Spleen (tissue), 13 donors: ENCODE measurements at places on chromosomes 16 and 17. TPM values are rescaled to one million over a fixed set of nuclear protein-coding genes. Genes with fewer than 3 reads are reported as not detected.

FOXL1 gene
- total RNA-seq, result not detected

TPSG1 gene
- 0.46 TPM for total RNA-seq

ZSCAN10 gene
- total RNA-seq, result not detected

KLHL10 gene
- not detected for total RNA-seq

NAGLU gene
- total RNA-seq, result 61.0 TPM

KRT13 gene
- total RNA-seq, result not detected

CHP2 gene
- total RNA-seq, result not detected

TBX21 gene
- total RNA-seq, result 12.2 TPM

- no peaks in the 10 kb centered on the region for H3K36me3 ChIP-seq
- no peak for DNase-seq
- H3K4me1 ChIP-seq, result peaks cover 7% of the 10 kb centered on the region
These were observed 288.6 kb upstream of the CCL2 start for GRCh38 chr17:33966410-33967059.

GRCh38 chr17:79777120-79777893, 641 bp upstream of the CBX2 start:
- peak overlapping the region; percentile 54 for H3K4me3 ChIP-seq
- peaks cover 90% of the 10 kb centered on the region for H3K27me3 ChIP-seq
- DNase-seq, result peak; percentile 88

- peak; percentile 57 for DNase-seq
- H3K27me3 ChIP-seq, result no peaks in the 10 kb centered on the region
- H3K4me3 ChIP-seq, result no peak overlapping the region
- H3K27ac ChIP-seq, result no peak overlapping the region
- H3K36me3 ChIP-seq, result no peaks in the 10 kb centered on the region
These were observed 7.6 kb downstream of the LMF1 start for GRCh38 chr16:962901-963814.

GRCh38 chr17:1413281-1413791, 13.3 kb upstream of the YWHAE start:
- H3K4me3 ChIP-seq, result no peak overlapping the region
- no peak overlapping the region for H3K27ac ChIP-seq
- DNase-seq, result peak; percentile 60
- no peaks in the 10 kb centered on the region for H3K4me1 ChIP-seq

- H3K36me3 ChIP-seq, result no peaks in the 10 kb centered on the region
- no peaks in the 10 kb centered on the region for H3K27me3 ChIP-seq
- no peak for DNase-seq
These were observed 101.8 kb downstream of the XYLT1 start for GRCh38 chr16:17368951-17369350.

DNA sequence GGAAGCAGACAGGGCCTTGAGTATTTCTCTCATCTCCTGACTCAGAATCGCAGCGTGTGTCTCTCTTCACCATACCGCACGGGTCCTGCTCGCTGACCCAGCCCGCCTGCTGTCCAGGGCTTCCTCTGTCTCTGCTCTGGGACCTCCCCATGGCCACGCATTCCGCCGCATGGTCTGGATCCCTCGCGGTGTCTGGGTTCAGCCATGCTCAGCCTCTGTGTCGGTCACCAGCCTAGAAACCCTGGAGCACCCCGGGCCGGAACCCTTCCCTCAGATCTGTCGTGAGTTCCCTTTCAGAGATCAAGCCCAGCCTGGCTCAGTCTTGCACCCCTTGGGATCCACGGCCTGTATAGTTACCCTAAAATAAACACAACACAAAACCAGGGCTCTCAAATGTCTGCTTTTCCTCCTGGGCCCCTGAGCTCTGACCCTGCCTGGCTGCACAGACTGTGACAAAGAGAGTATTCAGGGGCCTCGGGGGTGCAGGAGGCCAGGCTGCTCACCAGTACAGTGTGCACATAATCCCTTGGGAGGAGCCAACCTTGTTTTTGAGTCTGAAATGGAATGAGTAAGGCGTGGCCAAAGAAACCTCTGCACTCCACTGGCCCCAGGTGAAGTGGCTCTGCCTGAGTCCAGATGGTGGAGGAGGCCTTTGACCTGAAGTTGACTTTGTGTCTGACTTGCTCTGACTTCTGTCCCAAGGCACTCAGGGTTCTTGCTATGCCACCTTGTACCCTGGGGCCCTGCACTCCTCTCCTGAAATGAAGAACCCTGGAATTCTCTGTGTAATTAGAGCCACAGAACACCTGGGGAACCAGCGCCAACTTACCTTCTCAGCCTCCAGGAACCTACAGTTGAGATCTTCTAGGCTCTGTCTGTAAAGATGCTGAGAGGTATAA, 5.8 kb upstream of the SPIRE2 start:
- DNase-seq, result no peak
- no peaks in the 10 kb centered on the region for H3K4me1 ChIP-seq
- no peak overlapping the region for H3K4me3 ChIP-seq
- no peak overlapping the region for H3K27ac ChIP-seq
- no peaks in the 10 kb centered on the region for H3K36me3 ChIP-seq

- H3K4me3 ChIP-seq, result no peak overlapping the region
- no peaks in the 10 kb centered on the region for H3K4me1 ChIP-seq
- H3K36me3 ChIP-seq, result no peaks in the 10 kb centered on the region
- no peaks in the 10 kb centered on the region for H3K27me3 ChIP-seq
- DNase-seq, result no peak
These were observed 64.6 kb downstream of the FTO start for GRCh38 chr16:53768593-53768992.

DNA sequence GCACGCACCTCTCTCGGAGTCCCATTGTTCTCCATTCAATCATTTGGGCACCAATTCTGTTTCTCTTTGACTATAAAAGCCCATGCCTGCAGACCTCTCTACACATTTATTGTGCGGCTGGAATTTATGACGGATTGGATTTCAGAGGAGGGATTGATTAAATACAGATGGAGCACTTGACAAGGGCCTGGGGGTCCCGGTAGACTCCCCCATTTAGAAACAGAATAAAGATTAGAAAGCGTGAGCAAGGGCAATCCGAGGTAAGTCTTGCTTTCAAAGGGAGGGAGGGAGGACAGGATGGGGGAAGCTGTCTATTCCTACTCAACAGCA, 15.1 kb upstream of the PITPNM3 start:
- H3K4me1 ChIP-seq, result peaks cover 34% of the 10 kb centered on the region
- no peaks in the 10 kb centered on the region for H3K36me3 ChIP-seq
- H3K27ac ChIP-seq, result no peak overlapping the region
- no peak overlapping the region for H3K4me3 ChIP-seq
- no peak for DNase-seq

DNA sequence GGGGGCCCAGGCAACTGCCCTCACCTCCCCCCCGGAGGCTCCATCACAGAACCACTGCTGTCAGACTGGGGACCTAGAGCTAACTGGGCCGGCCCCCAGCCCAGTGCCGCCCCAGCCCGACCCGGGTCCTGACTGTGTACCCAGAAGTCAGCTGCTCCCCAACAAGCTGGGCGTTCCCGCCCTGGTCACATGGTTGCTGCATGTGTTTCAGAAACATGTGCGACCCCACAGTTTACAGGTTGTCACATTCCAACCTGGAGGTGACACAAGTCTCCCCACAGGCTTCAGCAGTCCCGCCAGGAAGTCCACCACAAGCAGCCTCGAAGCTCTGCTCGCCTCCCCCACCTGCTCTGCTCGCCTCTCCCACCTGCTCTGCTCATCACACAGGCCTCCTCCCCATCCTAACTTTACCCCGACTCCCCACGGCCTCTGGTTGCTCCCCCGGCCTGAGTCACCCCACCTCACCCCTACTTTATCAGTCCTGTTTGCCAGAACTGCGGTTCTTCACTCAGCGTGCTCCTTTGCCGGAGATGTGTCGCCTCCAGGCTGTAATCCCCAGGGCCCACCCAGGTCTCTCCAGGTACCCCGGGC, 968 bp downstream of the MRPL28 start:
- H3K4me1 ChIP-seq, result peaks cover 13% of the 10 kb centered on the region
- peak overlapping the region; percentile 47 for H3K4me3 ChIP-seq
- DNase-seq, result peak; percentile 79

GRCh38 chr17:45307290-45308015, 9.4 kb downstream of the MAP3K14 start:
- no peaks in the 10 kb centered on the region for H3K27me3 ChIP-seq
- no peak overlapping the region for H3K4me3 ChIP-seq
- peak; percentile 83 for DNase-seq
- peaks cover 91% of the 10 kb centered on the region for H3K4me1 ChIP-seq

- peaks cover 26% of the 10 kb centered on the region for H3K36me3 ChIP-seq
- H3K27me3 ChIP-seq, result no peaks in the 10 kb centered on the region
- H3K4me3 ChIP-seq, result no peak overlapping the region
- no peak overlapping the region for H3K27ac ChIP-seq
These were observed 70.6 kb downstream of the TMC6 start for GRCh38 chr17:78058001-78058400.

- no peak overlapping the region for H3K27ac ChIP-seq
- H3K27me3 ChIP-seq, result no peaks in the 10 kb centered on the region
- no peak overlapping the region for H3K4me3 ChIP-seq
- H3K4me1 ChIP-seq, result no peaks in the 10 kb centered on the region
- DNase-seq, result no peak
- no peaks in the 10 kb centered on the region for H3K36me3 ChIP-seq
These were observed 31.1 kb downstream of the C16orf82 start for GRCh38 chr16:27097800-27098230.

- no peak overlapping the region for H3K4me3 ChIP-seq
- H3K4me1 ChIP-seq, result no peaks in the 10 kb centered on the region
- DNase-seq, result no peak
- H3K27me3 ChIP-seq, result peaks cover 3% of the 10 kb centered on the region
- no peak overlapping the region for H3K27ac ChIP-seq
These were observed 58.4 kb upstream of the MARCHF10 start for GRCh38 chr17:62866471-62866870.

DNA sequence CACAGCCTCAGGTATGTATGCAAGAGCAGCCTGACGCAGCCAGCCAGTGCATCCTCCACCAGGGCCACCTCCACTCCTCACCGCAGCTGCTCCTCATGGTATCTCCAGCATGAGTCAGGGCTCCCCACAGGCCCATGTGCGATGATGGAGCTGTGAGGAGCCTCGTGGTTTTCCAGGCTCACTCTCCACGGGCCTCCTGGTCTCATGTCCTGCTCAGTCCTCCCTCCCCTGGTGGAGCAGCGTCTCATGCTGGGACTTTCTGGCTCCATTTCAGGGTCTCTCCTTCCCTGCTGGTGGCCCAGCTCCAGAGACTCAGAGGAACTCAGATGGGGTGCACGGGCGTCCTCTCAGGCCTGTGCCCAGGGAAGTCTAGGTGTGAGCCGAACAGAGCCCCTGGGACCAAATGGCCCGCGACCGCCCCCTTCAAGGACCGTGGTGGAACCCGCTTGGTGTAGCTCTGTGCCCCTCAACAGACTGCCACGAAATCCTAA, 70.4 kb downstream of the METRNL start:
- no peaks in the 10 kb centered on the region for H3K36me3 ChIP-seq
- H3K27me3 ChIP-seq, result no peaks in the 10 kb centered on the region
- H3K27ac ChIP-seq, result no peak overlapping the region

- H3K4me3 ChIP-seq, result no peak overlapping the region
- no peak overlapping the region for H3K27ac ChIP-seq
- peaks cover 16% of the 10 kb centered on the region for H3K4me1 ChIP-seq
- no peak for DNase-seq
- H3K27me3 ChIP-seq, result no peaks in the 10 kb centered on the region
These were observed 12.2 kb upstream of the ZFPM1 start for GRCh38 chr16:88440686-88441405.
